IMR-90 (cell line): ENCODE measurements at places on chromosomes 5 and 9. TPM values are rescaled to one million over a fixed set of nuclear protein-coding genes. Genes with fewer than 3 reads are reported as not detected.

DNA sequence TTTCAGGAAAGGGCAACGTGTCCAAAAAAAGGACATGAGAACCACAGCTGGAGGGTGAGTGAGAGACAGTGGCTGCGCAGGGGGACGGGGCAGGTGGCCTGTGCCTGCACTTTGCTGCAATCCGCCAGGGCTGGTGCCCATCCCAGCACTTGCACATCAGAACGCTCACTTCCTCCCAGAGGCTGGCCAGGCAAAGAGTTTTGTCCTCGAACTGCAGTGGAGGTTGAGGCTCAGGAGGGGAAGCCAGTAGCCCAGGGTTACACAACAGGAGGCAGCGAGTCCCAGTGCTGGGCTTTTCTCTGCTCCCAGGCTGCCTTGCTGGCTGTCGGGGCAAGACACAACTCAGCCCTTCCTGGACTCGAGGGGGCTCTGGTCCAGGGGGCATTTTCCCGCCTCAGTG lies 33.1 kb downstream of the CRB2 start:
- H3K36me3 ChIP-seq: no peaks in the 10 kb centered on the region
- no peaks in the 10 kb centered on the region for H3K4me1 ChIP-seq
- DNase-seq: no peak
- no peak overlapping the region for H3K27ac ChIP-seq
- no peak overlapping the region for H3K4me3 ChIP-seq

- no peak overlapping the region for H3K27ac ChIP-seq
- no peaks in the 10 kb centered on the region for H3K4me1 ChIP-seq
- no peaks in the 10 kb centered on the region for H3K36me3 ChIP-seq
- peaks cover 27% of the 10 kb centered on the region for H3K27me3 ChIP-seq
- H3K4me3 ChIP-seq: no peak overlapping the region
Observed at GRCh38 chr9:112905084-112905483, 14.4 kb upstream of the SLC46A2 start.

DNA sequence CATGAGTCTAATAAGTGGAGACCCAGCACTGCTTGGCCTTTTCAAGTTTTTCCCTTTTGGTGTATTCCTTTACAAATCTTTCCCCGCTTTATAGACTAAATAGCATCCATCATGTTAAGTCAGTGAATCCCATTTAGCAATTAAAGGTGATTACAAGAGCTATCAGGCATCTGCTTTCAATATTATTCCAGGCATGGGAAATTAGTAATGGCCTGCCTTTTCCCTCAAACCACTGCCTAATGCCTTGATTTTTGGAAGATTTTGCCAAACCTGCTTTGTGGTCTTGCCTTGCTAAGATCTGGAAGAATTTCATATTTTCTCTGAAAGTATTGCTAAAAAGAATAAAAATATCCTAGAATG lies 102.8 kb upstream of the GNA14 start:
- H3K27ac ChIP-seq: no peak overlapping the region
- H3K4me1 ChIP-seq: peaks cover 5% of the 10 kb centered on the region; the same call in 1 of the 2 replicates
- no peak for DNase-seq
- H3K4me3 ChIP-seq: no peak overlapping the region
- H3K36me3 ChIP-seq: 0 out of 2 replicates have a peak, but pooled peaks cover 3% of the 10 kb centered on the region
- H3K27me3 ChIP-seq: no peaks in the 10 kb centered on the region

DNA sequence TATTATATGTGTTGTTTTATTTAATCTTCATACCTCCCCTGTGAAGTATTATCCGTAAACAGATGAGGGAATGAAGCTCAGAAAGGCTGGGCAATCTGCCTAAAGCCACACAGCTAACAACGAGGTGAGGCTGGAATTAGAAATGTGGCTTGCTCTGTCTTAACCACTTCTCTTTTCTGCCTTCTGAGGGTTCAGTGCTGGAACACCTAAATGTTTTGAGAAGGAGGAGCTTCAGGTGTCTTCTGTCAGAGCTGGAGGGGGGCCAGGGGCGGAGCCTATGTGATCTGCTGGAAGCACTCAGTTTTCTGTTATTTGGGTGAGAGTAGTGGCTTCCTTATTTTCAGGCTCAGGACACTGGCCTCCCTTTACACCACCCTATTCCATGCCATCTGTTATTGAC lies 35.0 kb upstream of the ARAP3 start:
- H3K27me3 ChIP-seq: peaks cover 42% of the 10 kb centered on the region
- no peaks in the 10 kb centered on the region for H3K36me3 ChIP-seq
- H3K4me3 ChIP-seq: no peak overlapping the region
- no peak overlapping the region for H3K27ac ChIP-seq

DNA sequence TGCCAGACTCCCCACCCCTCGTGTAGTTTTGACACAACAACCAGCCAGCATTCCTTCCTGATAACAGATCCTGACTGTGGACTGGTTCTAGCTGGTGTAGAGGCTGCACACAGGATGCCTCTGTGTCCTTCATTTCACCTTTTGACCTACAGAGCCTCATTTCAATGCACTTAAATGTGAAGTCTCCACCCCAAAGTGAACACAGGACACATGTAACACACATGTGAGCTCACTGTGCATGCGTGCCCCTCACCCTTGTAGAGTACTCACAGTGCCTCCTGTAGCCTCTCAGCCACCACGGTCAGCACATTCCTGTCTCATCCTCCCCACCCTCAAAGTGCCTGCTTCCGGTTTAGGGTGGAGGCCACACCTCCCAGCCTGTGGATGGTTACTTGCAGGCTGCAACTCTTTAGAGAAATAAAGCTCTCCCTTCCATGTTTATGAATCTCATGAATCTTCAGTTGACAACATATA lies 11.6 kb upstream of the NKD2 start:
- H3K4me1 ChIP-seq: peaks cover 10% of the 10 kb centered on the region; the same call in 1 of the 2 replicates
- no peak overlapping the region for H3K27ac ChIP-seq
- H3K27me3 ChIP-seq: peaks cover 44% of the 10 kb centered on the region
- no peak overlapping the region for H3K4me3 ChIP-seq

GRCh38 chr9:27400334-27400880 lies 103.5 kb upstream of the EQTN start:
- no peak overlapping the region for H3K4me3 ChIP-seq
- H3K27me3 ChIP-seq: no peaks in the 10 kb centered on the region
- no peaks in the 10 kb centered on the region for H3K36me3 ChIP-seq
- no peak for DNase-seq
- no peaks in the 10 kb centered on the region for H3K4me1 ChIP-seq

- H3K36me3 ChIP-seq: no peaks in the 10 kb centered on the region
- no peaks in the 10 kb centered on the region; the same call in 1 of the 2 replicates for H3K27me3 ChIP-seq
- H3K4me1 ChIP-seq: 0 out of 2 replicates have a peak, but pooled peaks cover 3% of the 10 kb centered on the region
- no peak overlapping the region for H3K4me3 ChIP-seq
- no peak overlapping the region for H3K27ac ChIP-seq
Observed at GRCh38 chr9:84371737-84372136, 31.2 kb upstream of the SLC28A3 start.

DNA sequence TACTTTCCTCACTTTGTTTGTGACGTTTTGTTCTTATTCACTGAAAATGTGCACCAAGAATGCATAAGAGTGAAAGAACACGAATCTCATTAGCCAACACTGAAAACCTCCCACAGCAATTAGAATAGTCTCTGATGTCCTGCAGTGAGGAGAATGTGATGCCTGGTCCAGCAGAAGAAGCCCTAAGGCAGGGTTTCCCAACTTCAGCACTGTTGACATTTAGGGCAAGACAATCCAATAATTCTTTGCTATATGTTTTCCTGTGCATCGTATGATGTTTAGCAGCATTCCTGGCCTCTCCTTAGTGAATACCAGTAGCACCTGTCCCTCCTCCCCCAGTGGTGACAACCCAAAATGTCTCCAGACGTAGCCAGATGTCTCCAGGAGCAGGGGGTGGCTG lies 14.8 kb downstream of the MVB12B start:
- peaks cover 8% of the 10 kb centered on the region for H3K36me3 ChIP-seq
- H3K4me3 ChIP-seq: no peak overlapping the region
- H3K4me1 ChIP-seq: peaks cover 3% of the 10 kb centered on the region
- H3K27me3 ChIP-seq: no peaks in the 10 kb centered on the region

- H3K36me3 ChIP-seq: peaks cover 4% of the 10 kb centered on the region
Observed at GRCh38 chr5:41835645-41836044, 34.6 kb downstream of the OXCT1 start.

DNA sequence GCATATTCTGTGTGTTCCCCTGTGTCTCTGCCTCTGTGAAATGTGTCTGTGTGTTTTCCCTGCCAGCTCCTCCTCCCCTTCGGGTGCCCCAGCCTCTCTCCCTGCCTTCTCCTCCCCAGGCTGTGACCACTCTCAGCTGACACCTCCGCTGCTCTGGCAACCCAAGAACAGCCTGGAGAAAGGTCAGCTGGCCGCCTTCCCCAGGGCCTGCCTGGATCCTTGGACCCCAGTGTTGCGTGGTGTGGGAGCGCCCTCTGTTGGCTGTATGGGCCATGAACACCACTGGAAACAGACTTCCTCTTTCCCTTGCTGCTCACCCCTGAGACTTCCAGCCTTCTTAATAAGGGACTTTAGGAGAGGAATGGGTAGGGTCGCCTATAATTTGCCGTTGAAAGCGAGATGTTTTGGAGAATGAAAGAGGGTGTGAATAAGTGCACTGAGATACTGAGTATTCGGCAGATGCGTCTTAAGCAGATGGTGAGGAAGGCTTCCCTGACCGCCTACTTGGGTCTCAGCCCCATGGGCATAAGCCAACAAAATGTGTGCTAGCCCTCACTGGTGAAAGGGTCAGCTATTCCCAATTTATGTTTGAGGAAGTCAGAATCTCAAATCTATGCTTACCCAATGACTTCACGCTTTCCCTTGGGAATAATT lies 114.9 kb upstream of the TRIM32 start:
- no peaks in the 10 kb centered on the region for H3K36me3 ChIP-seq
- H3K27ac ChIP-seq: no peak overlapping the region
- H3K4me3 ChIP-seq: no peak overlapping the region
- peaks cover 5% of the 10 kb centered on the region; the same call in 1 of the 2 replicates for H3K4me1 ChIP-seq

The F12 gene
- 1.2 and 1.4 TPM in 2 replicates for polyA plus RNA-seq

The DOK3 gene
- 3.6 and 3.9 TPM in 2 replicates for polyA plus RNA-seq
